RPMI8226 (cell line): ENCODE measurements at places on chromosomes 1 and 21.

DNA sequence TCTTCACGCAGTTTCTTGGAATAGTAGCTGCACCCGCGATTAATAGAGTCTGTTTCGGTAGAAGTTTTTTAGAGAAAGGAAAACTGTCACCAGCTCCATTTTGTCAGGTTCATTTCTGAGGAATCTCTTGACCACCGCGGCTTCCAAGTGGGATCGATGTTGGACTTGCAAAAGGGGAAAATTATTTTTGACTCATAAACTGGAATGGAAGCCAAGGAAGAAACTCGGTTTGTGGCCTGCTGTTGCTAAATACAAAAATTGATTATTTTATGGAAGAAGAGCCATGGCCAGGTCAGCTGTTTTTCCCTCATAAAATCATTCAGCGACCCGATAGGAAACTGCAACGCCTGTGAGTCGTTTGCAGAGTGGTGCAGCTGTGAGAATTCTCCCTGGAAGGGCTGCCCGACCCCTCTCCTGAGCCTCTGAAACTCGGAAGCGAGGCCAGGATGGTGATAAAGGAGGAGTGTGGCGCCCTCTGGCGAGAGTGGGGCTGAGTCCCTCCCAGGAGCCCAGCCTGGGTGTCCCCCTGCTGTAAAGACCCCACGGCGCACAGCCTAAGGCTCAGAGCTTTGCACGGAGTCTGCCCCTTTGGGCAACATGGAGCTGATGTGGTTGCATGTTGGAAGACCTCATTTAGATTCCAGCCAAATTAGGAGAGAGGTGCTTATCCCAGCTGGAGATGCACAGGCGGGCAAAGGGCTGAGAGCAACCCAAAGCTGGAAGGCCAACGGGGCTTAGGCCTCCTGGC lies 83.6 kb upstream of the SLC25A33 start:
- peak; percentile 70 for DNase-seq

DNA sequence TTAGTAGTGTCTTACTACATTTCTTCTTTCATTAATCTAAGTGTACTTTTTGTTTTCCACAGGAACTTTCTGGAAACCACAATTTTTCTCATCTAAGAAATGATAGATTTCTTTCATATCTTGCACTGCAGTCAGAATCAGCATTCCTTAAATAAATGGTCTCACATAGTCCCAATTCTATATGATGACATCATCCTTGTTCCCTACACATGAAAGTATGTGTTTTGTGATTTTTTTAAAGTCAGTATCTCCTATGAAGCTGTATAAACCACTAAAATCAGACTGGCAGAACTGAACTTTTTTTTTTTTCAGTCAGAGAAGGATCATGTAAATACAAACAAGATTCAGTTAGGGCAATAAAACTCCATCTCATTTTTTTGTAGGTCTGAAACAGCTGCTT lies 742.6 kb upstream of the CXADR start:
- DNase-seq: no peak

DNA sequence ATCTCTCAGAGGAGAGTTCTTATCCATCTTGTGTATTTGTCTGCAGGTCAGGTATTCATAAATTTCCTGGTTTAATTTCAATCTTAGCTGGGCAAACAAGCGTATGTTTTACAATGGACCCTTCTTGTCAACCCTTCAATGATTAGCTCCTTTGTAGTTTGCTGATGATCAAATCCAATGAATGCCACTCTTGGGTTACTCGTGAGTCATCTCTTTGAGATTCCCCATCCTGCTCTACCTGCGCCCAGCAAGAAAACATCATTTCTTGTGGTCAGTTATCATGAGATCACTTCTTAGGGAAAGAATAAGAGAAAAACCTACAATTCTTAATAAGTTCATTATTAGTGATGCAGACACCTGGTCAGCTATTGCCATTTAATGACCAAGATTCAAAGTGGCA lies 572.3 kb upstream of the PKN2 start:
- DNase-seq: no peak

DNA sequence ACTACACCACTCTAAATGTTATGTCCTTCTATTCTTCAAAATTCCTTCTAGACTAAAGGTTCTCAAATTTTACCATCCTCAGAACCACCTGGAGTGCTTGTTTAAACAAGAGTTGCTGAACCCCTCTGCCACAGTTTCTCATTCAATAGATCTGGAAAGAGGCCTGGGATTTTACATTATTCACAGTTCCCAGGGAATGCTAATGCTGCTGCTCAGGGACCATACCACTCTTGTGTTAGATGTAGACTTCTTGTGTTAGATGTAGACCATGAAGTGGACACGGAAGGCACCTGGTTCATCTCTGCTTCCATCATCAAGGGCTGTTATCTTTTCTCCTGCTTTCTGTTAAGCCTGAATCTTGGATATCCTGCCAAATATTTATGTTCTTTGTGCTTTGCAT lies 31.3 kb upstream of the CCN1 start:
- DNase-seq: no peak
